G401 (cell line): ENCODE measurements at places on chromosomes 16 and 17.

GRCh38 chr16:11224894-11225676 lies 30.9 kb downstream of the SOCS1 start:
- no peak for DNase-seq

DNA sequence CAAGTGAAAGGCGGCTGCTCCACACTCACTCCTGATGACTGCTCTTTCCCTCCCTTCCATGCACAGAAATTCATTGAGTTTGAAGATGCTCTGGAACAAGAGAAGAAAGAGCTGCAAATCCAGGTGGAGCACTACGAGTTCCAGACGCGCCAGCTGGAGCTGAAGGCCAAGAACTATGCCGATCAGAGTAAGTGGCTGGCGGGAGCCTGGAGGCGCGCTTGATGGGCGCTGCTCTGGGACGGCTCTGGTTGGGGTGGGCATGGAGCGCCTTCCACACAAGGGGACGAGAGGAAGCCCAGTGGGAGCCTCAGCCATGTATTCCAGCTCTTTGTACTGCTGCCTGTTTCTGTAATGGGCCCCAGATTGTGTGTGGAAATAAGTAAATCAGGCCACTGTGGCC lies 18.5 kb downstream of the MAPK8IP3 start:
- DNase-seq = no peak

- DNase-seq = no peak
Observed at GRCh38 chr16:51816929-51817328, 665.9 kb upstream of the SALL1 start.

DNA sequence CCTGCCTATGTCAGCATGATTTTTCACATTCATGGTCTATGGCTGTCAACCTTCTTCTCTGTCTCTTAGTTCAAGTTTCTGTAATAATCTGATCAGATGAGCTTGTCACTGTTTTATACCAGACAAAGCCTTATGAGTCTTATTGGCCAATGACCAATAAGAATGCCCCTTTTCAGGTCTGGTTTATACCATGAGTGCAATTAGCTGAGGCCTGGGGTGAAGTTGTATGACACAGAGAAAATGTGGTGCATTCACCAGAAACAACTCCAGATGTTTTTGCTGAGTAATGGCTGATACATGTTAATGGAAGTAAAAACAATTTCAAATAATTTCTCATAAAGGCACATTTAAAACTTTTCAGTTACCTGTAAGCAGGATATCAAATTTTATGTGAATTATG lies 218.6 kb upstream of the CDH8 start:
- DNase-seq = no peak

DNA sequence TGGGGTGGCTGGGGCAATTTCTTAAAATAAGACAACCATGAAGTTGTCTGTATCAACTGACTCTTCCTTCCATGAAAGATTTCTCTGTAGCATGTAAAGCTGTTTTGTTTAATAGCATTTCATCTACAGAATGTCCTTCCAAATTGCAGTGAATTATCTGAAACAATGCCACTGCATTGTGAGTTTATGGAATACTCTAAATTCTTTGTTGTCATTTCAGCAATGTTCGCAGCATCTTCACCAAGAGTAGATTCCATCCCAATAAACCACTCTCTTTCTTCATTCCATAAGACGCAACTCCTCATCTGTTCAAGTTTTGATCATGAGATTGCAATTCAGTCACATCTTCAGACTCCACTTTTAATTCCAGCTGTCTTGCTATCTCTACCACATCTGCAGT lies 54.6 kb downstream of the CPPED1 start:
- DNase-seq = no peak

- no peak for DNase-seq
Observed at GRCh38 chr17:10613775-10614513, 43.2 kb downstream of the MYH3 start.

GRCh38 chr17:11264183-11264871 lies 23.3 kb downstream of the SHISA6 start:
- no peak for DNase-seq

DNA sequence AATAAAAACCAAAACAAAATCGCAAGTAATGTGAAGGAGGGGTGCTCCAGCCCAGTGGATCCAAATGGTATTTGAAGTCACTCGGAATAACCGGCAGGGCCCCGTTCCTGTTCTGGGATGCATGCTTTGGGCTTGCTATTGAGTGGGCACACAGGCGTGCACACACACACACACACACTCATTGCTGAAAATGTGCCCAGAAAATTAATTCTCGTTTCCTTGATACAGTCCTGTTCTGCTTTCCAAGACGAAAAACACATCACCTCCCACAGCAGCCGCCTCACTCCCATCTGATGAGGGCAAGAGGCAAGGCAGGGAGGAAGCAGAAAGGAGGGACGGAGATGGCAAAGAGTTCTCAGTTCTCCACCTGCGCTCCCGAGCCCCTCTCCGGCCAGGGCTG lies 62.2 kb upstream of the SDK2 start:
- no peak for DNase-seq

- DNase-seq = no peak
Observed at GRCh38 chr16:78005881-78006280, 16.5 kb upstream of the CLEC3A start.

GRCh38 chr16:82439678-82440293 lies 187.0 kb upstream of the CDH13 start:
- DNase-seq = no peak

DNA sequence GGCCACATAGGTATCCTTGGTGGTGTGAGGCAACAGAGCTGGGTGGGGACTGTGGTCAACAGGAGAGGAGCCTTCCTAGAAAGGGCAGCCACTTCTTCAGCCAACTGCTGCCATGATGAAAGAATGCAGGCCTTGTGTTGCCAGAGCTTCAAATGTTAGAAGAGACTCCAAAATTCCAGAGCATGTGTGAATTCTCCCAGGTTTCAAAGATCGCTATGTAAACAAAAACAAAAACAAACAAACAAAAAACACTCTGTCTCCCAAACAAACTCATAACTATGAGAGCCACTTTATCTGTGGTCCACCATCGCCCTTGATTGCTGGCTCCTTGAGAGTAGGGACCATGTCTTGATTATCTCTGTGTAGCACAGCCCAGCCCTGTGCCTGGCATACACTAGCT lies 55.5 kb upstream of the ZNF423 start:
- DNase-seq = no peak

DNA sequence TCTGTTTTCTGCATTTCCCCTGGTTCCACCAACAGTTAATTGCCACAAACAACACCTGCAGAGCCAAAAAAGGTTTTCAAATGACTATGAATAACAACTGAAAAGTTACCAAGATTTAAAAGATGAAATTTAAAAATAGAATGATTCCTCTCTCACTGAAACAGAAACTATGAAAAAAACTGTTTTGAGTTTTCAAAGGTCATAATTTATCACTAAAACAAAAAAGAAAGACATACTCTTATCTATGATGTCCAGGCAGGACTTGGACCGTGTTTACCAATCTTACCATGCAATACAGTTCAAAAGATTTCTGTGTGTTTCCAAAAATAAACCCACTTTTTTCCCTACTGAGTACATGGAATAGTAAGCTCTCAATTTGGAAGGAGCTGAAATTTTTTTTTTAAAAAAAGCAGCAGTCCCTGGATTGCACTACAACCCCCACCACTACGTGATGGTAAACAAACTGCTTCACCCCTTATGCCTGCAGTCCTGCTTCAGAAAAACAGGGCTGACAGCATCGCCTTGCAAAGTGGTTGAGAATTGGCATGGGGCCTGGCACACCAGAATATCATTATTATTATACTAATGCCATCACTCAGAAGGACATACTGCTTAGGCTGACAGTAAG lies 8.5 kb downstream of the TXNDC11 start:
- no peak for DNase-seq
